Midbrain (tissue), 1 donor: ENCODE measurements at places on chromosomes 16 and 17.
A peak's percentile ranks its signal among the peaks of the same experiment; 100 is the strongest.

- no peak for DNase-seq
These were observed 585 bp downstream of the AP1G1 start for GRCh38 chr16:71807905-71808592.

- DNase-seq, result no peak
These were observed 19.9 kb downstream of the COX10 start for GRCh38 chr17:14089179-14089578.

DNA sequence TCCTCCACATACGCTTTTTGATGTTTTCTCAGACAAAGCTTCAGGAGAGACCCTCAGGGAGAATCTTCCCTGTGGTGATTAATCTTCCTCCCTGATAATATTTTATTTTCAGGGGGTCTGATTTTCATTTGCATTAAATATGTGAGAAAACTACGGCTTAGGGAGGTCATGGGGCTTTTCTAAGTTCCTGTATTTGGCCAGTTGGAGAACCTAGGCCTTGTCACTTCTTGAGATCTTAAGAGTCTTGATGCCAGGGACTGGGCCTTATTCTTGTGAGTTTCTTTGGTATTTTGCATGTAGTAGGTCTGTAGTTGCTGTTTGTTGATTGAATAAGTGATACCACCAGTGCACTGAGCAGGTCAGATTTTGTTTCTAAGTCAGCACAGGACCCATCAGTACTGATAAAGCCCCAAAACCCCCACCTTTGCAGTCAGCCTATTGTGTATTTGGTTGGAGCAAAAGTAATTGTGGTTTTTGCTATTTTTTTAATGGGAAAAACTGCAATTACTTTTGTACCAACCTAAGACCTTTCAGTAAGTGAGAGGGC is 130.1 kb downstream of the PRKCA start:
- no peak for DNase-seq

DNA sequence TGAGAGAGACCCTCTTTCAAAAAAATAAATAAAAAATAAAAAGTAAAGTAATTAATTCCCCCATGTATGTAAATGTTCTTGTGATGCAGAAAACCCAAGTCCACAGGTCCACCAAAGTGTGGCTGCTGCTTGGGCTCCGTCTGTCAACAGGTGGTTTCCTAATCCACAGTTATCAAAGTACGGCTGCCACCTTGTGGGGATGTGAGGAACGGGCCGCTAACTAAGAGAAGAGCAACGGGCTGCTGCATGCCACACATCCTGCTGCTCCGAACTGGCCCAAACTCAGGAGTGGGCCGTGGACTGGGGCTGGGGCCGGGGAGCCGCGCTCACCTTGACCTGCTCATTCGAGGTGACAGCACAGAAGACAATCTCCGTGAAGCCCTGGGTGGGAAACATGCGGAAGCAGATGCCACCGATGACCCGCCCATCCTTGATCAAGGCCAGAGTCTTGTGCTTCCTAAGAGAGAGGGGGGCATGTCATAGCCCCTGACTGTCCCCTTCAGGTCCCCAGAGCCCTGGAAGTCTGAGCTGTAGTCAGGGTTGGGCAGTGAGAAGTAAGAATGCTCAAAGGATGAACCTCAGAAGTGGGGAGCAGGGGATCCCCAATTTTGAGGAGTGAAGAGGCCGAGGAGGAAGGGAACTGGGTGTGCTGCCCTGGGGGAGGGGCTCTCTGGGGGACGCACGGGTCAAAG is 4.3 kb downstream of the KAT2A start:
- DNase-seq, result peak; percentile 78

GRCh38 chr17:62876063-62876462 is 67.9 kb upstream of the MARCHF10 start:
- DNase-seq, result no peak
